ENCODE measurements at places on chromosomes 5 and 9.

- DNase-seq, result no peak
These were observed 60.0 kb downstream of the DROSHA start for GRCh38 chr5:31471916-31472315.

DNA sequence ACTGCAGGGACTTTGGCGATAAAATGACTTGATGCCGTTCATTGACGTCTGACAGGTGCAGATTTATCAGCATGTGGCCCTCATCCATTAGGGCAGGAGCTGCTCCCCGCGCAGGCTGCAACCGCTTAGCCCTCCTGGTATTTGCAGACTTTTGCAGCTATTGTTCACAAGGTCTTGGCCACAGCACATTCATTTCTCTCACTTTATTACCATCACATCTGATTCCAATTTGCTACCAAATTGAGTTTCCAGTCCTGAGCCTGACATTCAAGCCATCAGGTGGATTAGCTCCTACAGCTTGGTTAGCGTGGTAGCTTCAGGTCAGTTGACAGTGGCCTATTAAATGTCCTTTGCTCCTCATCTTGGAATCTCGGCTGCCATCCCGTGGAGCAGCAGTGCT, 299.2 kb downstream of the CD180 start:
- DNase-seq, result no peak

DNA sequence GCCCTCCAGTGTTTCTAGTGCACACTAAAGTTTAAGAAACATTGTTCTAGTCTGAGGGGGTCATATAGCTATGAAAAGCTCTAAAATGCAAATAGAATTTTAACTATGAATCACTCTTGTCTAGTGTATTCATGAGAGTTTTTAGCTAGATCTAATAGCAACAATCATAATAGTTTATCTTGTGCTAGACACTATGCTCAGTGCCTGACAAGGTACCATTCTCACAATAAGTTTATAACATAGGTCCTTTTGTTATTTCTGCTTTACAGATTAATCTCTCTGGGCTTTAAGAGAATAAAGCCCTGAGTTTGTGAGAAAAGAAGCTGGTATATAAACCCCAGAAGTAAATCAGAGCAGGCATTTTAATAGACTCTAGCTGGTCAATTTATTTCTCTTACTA, 2120.7 kb downstream of the MAT2B start:
- no peak for DNase-seq

DNA sequence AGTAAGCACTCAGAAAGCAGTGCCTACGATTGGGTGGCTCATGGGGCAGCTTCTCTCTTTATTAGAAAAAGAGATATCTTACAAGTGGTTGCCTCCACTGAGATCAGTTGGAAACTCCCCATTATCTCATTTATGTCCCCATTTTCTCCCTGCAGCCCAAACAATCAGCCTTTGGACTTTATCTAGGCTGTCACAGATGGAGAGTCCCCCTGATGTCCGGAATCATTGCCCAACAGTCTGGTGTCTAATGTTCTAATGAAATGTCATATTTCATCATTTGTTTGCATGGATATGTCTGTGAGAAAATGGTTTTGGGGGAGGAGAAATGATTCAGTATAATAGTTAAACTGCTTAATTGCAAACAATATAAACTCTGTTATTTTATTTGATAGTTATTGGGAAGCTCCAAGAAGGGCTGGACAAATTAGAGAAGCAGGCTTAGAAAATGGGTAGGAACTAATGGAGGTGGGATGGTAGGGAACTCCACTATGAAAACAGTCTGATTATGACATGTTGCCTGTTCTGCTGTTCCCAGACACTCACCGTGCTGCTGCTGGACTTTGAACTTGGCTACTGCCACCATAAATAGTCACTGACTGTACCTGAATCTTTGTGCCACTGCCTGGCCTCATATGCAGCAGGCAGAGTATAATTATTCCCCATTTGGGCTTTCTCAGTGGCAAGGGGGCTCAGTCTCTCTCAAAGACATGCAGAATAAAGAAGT, 38.3 kb upstream of the SMAD5 start:
- no peak for DNase-seq

DNA sequence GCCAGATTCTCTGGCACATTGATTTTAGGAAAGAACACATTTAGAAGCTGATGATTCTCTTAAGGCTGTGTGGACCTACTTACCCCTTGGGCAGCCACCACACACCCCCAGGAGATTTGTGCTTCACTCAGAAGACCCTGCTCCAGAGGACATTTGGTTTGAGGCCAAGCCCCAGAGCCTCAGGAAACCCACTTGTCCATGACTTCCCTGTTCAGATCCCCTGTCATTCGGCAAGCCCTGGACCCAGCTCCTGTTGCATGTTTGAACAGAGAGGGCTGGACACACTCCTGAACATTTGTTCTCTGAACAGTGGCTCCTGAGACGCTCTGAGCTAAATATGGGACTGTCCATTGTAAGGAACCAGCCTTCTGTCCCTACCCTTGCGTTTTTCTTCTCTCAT, 82.1 kb downstream of the AMBP start:
- DNase-seq, result no peak

- DNase-seq, result peak; percentile 5
These were observed 52.8 kb upstream of the SLC44A1 start for GRCh38 chr9:105191508-105192121.

DNA sequence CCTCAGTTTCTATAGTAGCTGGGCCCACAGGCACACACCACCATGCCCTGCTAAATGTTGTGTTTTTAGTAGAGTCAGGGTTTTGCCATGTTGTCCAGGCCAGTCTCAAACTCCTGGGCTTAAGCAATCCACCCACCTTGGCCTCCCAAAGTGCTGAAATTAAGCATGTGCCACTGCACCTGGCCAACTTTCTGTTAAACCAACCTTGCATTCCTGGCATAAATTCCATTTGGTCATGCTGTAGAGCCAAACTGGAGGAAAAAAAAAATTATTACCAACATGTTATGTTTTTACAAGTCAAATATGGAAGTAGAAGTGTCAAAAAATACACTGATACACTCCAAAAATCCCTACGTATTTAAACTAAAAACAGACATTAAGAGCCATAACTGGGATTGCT, 54.1 kb downstream of the ERMP1 start:
- DNase-seq, result no peak

GRCh38 chr9:85471791-85472190, 270.0 kb downstream of the AGTPBP1 start:
- no peak for DNase-seq

DNA sequence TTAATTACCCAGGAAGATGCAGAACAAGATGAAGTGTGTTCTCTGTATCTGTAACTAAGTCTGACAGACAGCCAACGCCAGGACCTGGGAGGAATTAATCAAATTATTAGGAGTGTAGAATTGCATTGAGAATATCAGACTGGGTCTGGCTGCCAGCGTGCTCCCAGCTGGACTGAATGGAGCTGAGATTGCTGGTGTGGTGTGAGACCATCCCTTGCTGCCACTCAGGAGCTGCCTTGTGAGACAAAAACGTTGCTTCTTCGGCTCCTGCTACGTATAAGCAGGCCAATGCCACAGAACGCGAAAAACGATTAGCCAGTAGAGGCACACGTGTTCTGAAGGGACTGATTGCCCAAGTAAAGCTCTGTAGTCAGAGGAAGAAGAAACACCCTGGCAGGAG, 66.8 kb downstream of the AMBP start:
- no peak for DNase-seq

DNA sequence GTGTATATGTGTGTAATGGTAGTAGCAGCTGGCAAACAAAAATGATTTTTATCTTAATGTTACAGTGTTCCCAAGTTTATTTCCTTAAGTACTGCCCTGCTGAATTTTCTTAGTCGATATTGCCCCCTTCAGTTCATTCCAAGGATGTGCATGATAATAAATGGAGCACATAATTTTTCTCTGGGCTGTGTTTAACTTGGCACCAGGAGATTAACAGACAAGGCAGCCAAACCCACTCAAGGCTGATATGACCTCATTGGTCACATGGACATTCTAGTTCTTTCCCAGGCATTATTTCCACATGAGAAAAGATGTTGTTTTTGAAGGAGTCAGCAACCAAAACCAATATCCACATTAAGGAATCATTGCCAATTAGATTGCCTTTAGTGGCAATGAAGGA, 61.8 kb downstream of the COX7C start:
- no peak for DNase-seq

- DNase-seq, result no peak
These were observed 138.4 kb downstream of the KCTD16 start for GRCh38 chr5:144308906-144309670.

GRCh38 chr9:125580701-125581286, 126.2 kb downstream of the MAPKAP1 start:
- DNase-seq, result no peak

DNA sequence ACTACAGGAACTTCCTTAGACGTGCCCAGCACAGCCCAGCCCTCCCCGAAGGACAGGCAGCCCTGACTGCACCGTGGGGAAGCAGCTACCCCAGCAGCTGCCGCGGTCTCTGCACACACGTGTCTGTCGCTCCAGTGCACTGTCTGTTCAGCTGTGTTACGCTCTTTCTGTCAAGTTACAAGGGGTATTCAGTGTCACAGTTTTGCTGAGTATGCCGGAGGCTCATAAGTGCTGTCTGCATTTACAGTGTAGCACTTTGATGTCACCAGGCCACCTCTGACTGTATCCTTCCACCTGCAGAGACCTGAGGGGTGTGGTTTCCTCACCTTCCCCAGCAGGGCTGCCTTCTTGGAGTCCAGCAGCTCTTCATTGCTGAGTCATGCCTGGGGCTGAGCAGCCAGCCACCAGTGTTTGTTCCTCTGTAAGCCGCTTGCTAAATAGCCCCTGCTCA, 126.8 kb downstream of the EHMT1 start:
- DNase-seq, result peak; percentile 23

DNA sequence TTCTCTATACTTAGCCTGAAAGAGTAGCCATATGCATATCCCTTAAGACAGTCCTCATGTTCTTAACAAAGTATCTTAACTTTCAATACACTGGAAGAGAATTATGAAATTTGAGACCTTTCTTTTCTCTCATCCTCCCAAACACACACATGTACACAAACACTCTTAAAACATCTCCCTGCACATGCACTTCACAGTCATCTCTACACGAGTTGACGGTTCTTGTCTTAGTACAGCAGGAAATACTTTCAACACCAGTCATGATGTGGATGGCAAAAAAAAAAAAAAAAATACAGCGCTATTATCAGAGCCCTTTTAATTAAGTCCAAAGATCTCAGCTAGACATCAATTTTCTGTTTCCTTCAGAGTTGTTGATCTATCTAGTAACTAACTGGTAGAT, 43.6 kb upstream of the PCSK1 start:
- no peak for DNase-seq

- DNase-seq, result no peak
These were observed 20.6 kb downstream of the UNC5A start for GRCh38 chr5:176830995-176831423.

Data from C1 segment of cervical spinal cord (tissue), 14 donors.